Left ventricle myocardium inferior (tissue), 1 donor: ENCODE measurements at places on chromosomes 6 and 20.

DNA sequence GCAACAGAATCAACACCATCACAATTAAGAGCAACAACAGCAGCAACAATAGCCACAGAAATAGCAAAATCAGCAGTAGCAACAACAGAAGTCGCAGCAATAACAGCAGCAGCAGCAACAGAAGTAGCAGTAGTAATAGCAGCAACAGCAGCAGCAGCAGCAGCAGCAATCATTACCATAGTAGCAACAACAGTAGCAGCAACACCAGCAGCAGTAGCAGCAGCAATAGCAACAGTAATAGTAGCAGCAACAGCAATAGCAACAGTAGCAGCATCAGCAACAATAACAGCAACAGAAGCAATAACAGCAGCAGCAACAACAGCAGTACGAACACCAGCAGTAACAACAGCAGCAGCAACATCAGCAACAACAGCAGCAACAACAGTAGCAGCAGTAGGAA, 39.8 kb downstream of the SLC22A2 start:
- no peak for DNase-seq

- no peak for DNase-seq
Measured at GRCh38 chr6:70651326-70651905, 16.3 kb upstream of the SMAP1 start.

DNA sequence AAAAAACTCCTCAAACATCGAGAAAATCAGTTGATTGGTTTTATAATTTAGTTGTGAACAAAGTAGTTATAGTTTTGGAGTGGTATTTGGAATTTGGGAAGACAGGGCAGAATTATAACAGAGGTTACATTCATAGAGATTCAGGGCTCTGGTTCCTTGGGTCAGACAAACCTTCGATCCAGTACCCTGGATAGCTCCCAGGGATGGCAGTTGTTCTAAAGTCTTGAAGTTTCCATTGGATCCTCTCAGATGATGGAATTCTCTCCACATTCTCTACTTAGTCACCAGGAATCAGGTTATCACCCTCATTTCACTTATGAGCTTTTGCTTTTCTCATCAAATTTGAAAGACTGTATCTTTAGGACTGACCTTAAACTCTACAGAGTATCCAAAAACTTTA, 285.1 kb downstream of the CENPW start:
- no peak for DNase-seq

GRCh38 chr6:135823851-135824250, 27.6 kb upstream of the PDE7B start:
- DNase-seq, result no peak

- no peak for DNase-seq
Measured at GRCh38 chr6:140782941-140783340, 1349.8 kb upstream of the GJE1 start.

DNA sequence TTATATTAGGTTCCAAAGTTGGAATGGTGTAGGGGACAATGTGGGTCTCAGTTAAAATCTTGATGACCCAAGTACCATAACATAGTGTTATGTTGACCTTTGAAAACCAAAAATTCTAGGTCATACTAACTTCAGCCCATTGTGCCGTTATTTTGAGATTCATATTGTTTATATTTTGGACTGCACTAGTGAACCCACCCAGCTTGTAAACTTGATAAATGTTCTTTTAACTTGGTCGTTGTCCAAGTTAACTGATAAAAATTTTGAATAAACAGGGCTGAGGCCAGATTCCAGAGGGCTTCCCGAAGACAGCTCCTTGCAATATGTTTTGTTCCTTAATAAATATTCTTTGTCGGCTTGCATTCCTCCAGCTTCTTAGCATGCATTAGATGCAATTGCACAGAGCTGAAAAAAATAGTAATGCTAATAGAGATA, 90.3 kb downstream of the BCAS1 start:
- DNase-seq, result no peak

DNA sequence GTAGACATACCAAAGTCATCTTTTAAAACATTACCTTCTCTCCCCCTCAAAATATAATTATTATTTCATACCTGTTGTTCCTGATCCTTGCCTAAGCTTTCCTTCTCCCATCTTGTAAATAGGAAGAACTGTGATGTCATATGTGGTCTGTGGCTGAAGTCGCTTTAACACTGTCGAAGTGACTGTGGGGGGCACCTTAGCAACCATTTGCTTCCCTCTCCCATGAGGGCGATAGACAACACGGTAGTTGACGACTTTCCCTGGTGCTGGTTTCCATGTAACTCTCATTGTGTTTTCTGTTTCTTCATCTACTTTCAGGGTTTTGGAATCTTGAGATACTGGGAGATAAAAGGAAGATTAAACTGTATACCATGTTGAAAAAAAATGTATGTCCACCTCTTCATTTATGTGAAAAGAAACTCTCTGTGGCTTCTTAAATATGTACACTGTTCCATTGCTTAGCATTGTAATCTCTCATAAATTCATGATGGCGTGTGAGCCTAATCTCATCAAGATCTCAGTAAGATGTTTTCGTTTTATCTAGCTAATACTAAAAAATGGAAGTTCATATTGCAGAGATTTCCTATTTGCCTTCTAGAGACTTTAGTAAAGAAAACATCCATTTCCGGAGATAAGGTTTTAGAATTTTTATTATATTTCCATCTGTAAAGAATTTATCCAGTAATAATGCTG, 49.5 kb downstream of the COL12A1 start:
- no peak for DNase-seq

DNA sequence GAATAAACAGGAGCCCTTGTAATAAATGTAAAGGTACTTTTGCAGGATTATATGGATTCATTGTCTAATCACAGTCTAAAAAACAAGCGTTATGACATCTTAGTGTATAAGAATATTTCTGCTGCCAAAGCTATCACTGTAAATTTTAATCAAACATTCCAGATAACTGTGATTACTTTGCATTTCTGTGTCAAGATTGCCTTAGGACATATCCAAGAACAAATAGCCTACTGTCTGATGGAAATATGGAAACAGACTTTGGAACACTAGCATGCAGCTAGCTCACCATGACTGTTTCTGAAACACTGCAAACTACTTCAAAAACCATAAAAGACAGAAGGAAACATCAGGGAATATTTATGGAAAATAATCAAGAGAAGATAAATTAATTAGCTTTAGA, 248.7 kb upstream of the ASCC3 start:
- DNase-seq, result no peak

DNA sequence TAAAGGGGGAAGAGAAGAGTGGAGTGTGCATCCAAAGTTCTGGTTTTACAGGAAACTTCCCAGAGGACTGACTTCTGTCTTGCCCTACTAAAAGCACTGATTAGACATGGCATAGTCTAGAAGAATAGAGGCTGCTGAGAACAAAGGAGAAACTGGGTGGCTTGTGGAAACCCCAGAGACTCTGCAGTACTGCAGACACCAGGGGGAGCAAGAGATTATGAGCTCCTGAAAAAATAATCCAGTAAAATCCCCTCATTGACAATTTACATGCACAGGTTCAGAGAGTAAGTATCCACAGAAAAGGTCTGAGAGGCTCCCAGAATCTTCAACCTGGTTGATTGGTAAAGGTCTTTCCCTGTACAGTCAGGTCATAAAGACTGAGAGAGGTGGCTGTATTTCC, 48.7 kb upstream of the CLVS2 start:
- no peak for DNase-seq

DNA sequence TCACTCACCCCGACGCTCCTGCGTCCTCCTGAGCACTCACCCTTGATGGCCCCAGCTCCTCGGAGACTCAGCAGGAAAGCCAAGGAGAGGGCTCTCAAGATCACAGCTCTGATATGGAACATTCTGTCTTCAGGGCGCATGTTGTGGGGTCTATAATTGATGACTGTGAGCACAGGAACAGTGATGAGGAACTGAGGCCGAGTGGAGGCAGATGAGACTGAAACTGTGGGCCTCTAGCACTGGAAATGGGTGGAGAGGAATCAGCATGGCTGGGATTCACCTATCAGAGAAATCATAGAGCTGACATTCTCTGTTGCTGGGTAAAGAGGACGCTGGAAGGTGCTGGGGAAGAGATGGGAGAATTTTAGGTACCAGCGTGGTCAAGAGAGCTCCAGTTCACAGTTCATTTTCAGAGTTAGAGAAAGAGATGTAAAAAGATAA, at the start of gene HLA-DPA1:
Gene HLA-DPA1, minus strand, starts transcription at position 219 of the 441 bp plus-strand sequence.
- no peak for DNase-seq

- no peak for DNase-seq
Measured at GRCh38 chr20:59026904-59027740, 5.0 kb downstream of the ATP5F1E start.

DNA sequence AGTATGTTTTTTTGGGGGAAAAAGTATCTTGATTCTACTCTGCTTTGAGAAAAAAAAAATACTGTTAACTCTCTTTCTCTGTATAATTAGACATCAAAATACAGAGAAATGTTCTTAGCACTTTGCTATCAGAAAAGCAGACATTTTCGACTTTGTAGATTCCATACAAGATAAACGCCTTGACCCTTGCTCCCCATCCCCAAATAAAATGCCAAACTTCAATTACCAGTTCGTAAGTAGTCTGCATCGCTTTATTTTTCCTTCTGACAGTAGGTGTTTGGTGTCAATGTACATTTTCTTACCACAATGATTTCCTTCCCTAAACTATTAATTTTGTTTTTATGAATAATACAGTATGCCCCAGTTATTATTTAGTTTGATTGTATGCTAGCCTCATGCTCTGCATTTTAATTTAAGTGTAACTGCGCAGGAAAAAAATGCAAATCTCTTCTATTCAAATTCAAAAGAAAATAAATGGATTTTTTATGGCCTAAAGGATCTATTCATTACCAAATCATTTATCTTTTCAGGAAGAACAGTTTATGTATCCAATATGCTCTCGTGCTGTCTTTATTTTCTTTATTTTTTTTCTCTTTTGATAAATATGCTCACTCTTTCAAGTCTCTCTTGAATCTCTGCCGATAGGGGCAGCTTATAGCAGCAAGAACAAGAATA, 84.8 kb upstream of the ZNF217 start:
- DNase-seq, result no peak

GRCh38 chr6:166488076-166488685, 98.3 kb downstream of the RAMACL start:
- peak; percentile 63 for DNase-seq

DNA sequence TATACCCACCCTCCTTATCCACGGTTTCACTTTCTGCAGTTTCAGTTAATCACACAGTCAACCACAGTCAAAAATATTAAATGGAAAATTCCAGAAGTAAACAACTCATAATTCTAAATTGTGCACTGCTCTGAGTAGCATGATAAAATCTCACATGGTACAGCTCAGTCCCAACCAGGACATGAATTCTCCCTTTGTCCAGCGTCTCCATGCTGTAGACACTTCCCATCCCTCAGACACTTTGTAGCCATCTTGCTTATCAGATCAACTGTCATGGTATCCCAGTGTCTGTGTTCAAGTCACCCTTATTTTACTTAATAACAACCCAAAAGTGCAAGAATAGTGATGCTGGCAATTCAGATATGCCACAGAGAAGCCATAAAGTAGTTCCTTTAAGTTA, 94.7 kb downstream of the PDE10A start:
- no peak for DNase-seq

DNA sequence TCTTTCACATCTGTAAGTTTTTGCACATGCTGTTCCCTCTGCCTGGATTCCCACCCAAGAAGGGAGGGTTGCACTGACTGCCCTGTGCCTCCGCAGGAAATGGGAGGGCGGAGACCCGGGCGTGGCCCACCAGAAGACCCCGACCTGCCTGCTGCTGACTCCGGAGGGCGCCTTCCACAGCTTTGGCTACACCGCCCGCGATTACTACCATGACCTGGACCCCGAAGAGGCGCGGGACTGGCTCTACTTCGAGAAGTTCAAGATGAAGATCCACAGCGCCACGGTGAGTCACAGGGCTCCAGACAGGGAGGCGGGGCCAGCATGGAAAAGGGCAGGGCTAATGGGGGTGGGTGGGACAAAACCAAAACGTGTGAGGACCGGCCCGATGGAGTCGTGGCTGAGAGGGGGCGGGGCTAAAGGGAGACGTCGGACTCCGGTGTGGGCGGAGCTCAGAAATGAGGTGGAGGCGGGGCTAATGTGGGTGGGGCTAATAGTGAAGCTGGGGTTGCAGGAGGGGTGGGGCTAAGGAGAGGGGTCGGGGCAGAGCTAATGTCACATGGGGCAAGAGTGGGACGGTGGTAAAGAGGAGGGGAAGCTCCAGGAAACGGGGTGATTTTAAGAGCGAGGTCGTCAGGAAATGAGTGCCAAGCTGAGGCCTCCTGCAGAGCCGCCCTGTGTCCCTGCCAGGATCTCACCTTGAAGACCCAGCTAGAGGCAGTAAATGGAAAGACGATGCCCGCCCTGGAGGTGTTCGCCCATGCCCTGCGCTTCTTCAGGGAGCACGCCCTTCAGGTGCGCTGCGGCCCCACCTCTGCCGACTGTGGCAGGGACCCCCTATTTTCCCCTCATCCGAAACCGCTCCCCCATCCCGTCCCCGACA, 12.6 kb downstream of the HSPA12B start:
- peak; percentile 70 for DNase-seq

DNA sequence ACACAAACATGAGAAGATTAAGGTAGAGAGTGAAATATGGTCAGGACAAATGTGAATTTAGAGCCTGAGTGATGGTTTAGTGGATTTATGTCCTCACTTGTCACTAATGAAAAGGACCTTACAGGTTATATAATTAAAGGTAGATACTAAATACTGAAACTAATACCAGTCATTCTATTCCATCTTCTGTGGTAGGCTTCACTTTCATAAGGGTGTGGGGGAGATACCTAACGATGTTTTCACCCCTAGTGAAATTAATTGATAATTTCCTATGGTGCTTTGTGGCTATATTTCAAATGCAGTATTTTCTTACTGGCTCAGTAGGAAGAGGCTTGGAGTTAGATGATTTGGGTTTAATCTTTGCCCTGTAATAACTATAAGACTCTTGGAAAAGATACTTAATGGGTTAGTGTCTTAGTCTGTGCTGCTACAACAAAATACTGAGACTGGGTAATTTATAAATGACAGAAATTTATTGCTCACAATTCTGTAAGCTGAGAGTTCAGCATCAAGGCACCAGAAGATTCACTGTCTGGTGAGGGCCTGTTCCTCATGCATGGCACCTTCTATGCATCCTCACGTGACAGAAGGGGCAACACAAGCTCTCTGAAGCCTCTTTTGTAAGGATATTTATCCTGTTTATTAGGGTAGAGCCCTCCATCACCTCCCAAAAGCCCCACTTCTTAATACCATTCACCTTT, 21.3 kb downstream of the RNF217 start:
- DNase-seq, result no peak

GRCh38 chr6:122790423-122791309, 1.6 kb downstream of the SMPDL3A start:
- DNase-seq, result no peak

- DNase-seq, result no peak
Measured at GRCh38 chr6:73234733-73235132, 9.4 kb upstream of the KHDC1L start.

- DNase-seq, result no peak
Measured at GRCh38 chr6:26436018-26436417, 4.3 kb upstream of the BTN3A3 start.

DNA sequence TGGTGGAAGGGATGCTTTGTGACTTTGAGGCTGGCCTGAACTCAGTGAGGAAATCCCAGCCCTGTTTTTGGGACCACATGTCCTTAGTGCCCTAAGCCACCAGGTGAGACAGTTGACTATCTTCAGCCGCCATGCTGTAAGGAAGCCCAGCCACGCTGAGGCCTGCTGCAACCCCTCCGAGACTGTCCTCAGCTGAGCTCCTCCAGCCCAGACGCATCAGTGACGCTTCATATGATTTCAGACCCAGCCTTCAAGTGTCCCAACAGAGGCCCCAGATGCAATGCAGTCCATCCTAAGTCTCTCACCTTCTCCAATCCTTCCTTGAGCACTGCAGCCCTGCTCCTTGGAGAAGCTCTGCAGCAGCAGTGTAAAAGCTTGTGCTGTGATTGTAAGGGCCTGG, 76.2 kb downstream of the NINL start:
- DNase-seq, result no peak

- peak; percentile 41 for DNase-seq
Measured at GRCh38 chr6:18501663-18502013, 114.5 kb downstream of the RNF144B start.
